Gastroesophageal sphincter (tissue), 4 donors: ENCODE measurements at places on chromosomes 7 and 10.

GRCh38 chr10:101451667-101452069 lies 97.7 kb downstream of the BTRC start:
- no peak for ATAC-seq
- H3K36me3 ChIP-seq, result no peaks in the 10 kb centered on the region
- H3K27me3 ChIP-seq, result no peaks in the 10 kb centered on the region

DNA sequence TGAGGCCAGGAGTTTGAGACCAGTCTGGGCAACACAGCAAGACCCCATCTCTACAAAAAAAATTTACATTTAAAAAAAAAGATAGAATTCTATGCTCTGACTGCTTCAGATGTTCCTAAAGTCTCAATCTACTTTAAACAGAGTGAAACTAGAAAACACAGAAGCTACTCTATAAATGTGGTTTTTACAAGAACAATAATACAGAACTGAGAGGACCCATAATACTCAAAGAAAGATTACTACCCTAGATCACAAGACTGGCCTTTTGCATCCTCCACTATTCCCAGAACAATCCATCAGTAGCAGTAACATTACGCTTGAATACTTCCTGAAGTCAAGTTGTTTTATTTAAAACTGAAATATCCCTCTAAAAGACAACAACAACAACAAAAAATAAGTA lies 119.4 kb downstream of the ZFAND4 start:
- H3K27ac ChIP-seq, result no peak overlapping the region
- no peak overlapping the region for H3K4me3 ChIP-seq
- H3K36me3 ChIP-seq, result peaks cover 8% of the 10 kb centered on the region

- no peak overlapping the region for H3K4me3 ChIP-seq
- H3K27me3 ChIP-seq, result no peaks in the 10 kb centered on the region
- ATAC-seq, result peak; percentile 3
- peaks cover under 1% of the 10 kb centered on the region for H3K36me3 ChIP-seq
- H3K27ac ChIP-seq, result peak overlapping the region; percentile 57
These were observed 45.0 kb downstream of the DENND2A start for GRCh38 chr7:140595468-140596092.

DNA sequence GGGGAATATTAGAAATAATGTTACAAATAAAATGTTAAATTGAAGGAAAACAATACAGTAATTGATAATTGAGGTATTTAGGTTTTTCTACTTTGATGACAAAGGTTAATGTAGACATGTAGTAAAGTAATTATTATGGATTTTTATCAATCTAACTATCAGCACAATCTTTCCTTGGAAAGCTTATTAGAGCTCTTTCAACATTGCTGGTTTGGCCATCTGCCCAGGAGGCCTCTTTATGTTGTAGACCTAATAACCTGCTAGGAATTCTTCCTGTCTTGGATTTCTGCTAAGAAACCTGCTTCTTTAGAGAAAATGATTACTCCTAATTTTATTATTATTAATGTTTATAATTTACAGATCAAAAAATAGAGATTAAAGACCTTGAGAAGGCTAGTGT lies 78.9 kb downstream of the CHRM2 start:
- H3K36me3 ChIP-seq, result no peaks in the 10 kb centered on the region
- H3K27me3 ChIP-seq, result no peaks in the 10 kb centered on the region
- H3K27ac ChIP-seq, result no peak overlapping the region
- peaks cover 7% of the 10 kb centered on the region for H3K4me1 ChIP-seq
- no peak overlapping the region for H3K4me3 ChIP-seq

DNA sequence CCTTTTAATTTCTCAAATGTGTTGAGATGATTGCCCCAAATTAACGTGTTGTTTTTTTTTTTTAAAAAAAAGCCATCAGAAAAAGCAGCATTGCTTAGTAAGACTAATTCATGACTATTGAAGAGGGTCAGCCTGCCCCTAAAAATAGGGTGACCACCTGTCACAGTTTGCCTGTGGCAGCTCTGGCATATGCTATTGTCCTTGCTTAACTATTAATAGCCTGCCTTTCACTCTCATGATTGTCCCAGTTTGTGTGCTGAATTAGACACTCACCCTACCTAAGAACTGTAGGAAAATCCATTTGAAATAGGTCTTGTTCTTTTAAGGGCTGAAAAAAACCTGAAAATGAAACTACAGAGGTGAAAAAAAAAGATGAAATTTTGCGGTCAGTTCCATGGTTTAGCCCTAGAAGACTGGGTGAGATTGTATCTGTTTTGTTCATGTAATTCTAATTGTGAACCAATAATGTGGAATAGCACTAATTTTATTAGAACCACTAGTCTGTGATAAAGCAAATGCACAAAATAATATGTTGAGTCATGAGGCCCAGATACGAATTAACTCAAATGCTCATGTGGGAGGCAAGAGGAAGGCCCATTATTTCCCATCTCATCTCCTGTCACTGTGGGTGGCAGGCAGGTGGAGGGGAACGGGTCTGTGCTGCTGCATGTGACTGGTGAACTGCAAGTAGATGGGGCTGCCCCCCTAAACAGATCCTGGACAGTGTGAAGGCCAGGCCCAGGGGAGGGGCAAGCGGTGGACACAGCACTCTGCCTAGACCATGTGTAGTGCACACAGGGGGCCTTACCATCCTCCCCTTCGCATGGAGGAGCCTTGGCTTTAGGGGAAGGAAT lies 265.4 kb upstream of the NFE2L3 start:
- no peaks in the 10 kb centered on the region for H3K36me3 ChIP-seq
- no peak overlapping the region for H3K27ac ChIP-seq
- no peak for ATAC-seq
- no peaks in the 10 kb centered on the region for H3K4me1 ChIP-seq

GRCh38 chr10:78947226-78947625 lies 121.5 kb upstream of the ZMIZ1 start:
- peaks cover 35% of the 10 kb centered on the region for H3K4me1 ChIP-seq
- no peaks in the 10 kb centered on the region for H3K27me3 ChIP-seq
- no peak overlapping the region for H3K4me3 ChIP-seq
- H3K36me3 ChIP-seq, result no peaks in the 10 kb centered on the region
- no peak for ATAC-seq

- no peak overlapping the region for H3K27ac ChIP-seq
- no peaks in the 10 kb centered on the region for H3K36me3 ChIP-seq
- no peaks in the 10 kb centered on the region for H3K4me1 ChIP-seq
- no peaks in the 10 kb centered on the region for H3K27me3 ChIP-seq
- ATAC-seq, result no peak
These were observed 131.8 kb upstream of the GRB10 start for GRCh38 chr7:50914460-50914859.

- no peak overlapping the region for H3K27ac ChIP-seq
- peaks cover 100% of the 10 kb centered on the region for H3K27me3 ChIP-seq
- no peak for ATAC-seq
- no peaks in the 10 kb centered on the region for H3K36me3 ChIP-seq
These were observed 7.0 kb downstream of the NAT16 start for GRCh38 chr7:101172854-101173751.

- H3K36me3 ChIP-seq, result no peaks in the 10 kb centered on the region
- H3K27ac ChIP-seq, result no peak overlapping the region
- no peaks in the 10 kb centered on the region for H3K27me3 ChIP-seq
- H3K4me3 ChIP-seq, result no peak overlapping the region
- H3K4me1 ChIP-seq, result peaks cover 14% of the 10 kb centered on the region
These were observed 144.5 kb downstream of the REEP3 start for GRCh38 chr10:63665670-63666134.

DNA sequence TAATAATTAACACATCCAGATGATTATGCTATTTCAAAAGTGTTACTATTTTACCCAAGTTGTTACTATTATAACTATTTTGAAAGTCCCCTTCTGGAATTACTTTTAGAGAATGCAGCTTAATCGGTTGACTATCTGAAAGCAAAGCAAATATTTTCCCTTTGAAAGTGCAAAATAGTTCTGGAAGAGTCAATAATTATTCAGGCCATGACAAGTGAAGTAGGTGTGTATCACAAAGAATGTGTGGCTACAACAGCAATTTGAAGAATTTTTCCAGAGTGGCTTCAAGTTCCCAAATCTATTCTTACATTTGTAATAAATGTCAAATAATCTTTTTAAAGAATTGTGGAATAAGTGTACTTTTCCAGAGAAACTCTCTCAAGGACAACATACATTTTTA lies 42.8 kb downstream of the RNLS start:
- H3K27me3 ChIP-seq, result no peaks in the 10 kb centered on the region
- no peak for ATAC-seq
- no peaks in the 10 kb centered on the region for H3K36me3 ChIP-seq
- H3K4me1 ChIP-seq, result no peaks in the 10 kb centered on the region
- no peak overlapping the region for H3K27ac ChIP-seq

DNA sequence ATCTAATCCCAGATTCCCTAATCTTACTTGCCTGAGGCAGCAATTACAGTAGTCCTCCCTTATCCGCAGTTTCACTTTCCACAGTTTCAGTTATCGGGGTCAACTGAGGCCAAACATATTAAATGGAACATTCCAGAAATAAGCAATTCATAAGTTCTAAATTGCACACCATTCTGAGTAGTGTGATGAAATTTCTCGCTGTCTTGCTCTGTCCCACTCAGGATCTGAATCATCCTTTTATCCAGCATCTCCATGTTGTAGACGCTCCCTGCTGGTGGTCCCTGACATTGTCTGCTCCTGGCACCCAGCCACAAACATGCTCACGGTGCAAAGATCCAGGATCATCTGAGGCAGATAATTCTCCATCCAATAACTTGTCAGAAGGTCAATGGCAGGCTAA lies 128.7 kb upstream of the CXCL12 start:
- no peaks in the 10 kb centered on the region for H3K27me3 ChIP-seq
- H3K36me3 ChIP-seq, result no peaks in the 10 kb centered on the region
- no peak overlapping the region for H3K27ac ChIP-seq
- H3K4me1 ChIP-seq, result no peaks in the 10 kb centered on the region
- no peak overlapping the region for H3K4me3 ChIP-seq
- ATAC-seq, result no peak

- peaks cover 3% of the 10 kb centered on the region for H3K27me3 ChIP-seq
- no peaks in the 10 kb centered on the region for H3K36me3 ChIP-seq
- H3K27ac ChIP-seq, result no peak overlapping the region
- H3K4me3 ChIP-seq, result no peak overlapping the region
- H3K4me1 ChIP-seq, result no peaks in the 10 kb centered on the region
These were observed 144.4 kb downstream of the PTPN20 start for GRCh38 chr10:47055386-47056246.

DNA sequence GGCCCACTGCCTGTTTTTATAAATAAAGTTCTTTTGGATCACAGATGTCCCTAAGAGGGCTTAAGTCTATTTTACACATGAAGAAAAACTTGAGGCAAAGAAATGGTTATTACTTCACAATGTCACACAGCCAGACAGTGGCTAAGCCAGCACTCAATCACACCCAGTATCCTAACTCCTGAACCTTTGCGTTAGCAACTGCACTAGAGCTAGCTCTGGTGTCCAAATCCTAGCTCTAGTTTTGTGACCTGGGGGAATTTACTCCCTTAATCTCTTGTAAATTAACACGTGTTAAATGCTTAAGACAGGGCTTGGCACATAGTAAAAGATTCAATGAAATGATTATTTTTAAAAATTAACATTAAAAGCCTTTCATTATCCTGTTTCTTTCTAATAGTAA lies 49.0 kb upstream of the TPK1 start:
- ATAC-seq, result no peak
- no peak overlapping the region for H3K4me3 ChIP-seq
- no peaks in the 10 kb centered on the region for H3K4me1 ChIP-seq

DNA sequence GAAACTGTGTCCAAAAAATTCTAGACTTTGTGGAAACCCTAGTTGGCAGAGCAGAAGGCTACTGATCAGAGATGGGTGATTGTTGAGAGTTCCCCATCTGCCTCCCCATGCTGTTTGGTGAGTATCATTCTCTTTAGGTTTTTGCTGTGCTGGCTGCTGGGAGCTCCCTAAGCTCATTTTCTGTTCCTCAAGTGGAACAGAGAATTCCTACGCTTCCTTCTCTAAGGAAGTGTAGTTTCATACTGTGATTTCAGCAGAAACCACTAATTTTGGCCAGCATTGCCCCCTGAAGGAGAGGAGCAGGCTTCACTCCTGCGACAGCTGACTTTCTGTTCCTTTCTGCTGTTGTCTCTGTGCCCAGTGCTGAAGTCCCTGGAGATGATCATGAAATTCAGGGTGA lies 355.3 kb upstream of the NPVF start:
- no peak overlapping the region for H3K4me3 ChIP-seq
- no peaks in the 10 kb centered on the region for H3K36me3 ChIP-seq
- no peaks in the 10 kb centered on the region for H3K4me1 ChIP-seq
- ATAC-seq, result no peak

DNA sequence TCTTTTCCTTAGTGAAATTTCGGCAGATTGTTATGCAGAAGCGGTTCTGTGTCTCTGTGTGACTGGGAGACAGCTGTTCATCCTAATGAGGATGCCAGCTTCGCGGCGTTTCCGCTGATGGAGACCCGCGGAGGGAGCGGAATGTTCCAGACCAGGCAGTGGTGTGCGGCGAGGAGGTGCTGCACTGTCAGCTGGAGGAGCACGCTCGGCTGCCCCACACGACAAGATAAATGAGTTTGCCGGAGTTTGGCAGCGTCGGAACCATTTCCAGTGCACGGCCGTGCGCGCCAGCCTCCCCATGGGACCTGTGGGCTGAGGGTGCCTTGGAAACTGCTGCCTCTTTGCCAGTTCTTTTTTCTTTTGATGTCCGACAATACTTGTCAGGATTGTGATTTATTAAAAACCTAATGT lies 64.6 kb downstream of the WDR37 start:
- H3K27me3 ChIP-seq, result no peaks in the 10 kb centered on the region
- H3K4me3 ChIP-seq, result no peak overlapping the region
- no peaks in the 10 kb centered on the region for H3K4me1 ChIP-seq
- no peak for ATAC-seq

- no peaks in the 10 kb centered on the region for H3K36me3 ChIP-seq
- peaks cover 31% of the 10 kb centered on the region for H3K27me3 ChIP-seq
- no peak overlapping the region for H3K27ac ChIP-seq
- peaks cover 6% of the 10 kb centered on the region for H3K4me1 ChIP-seq
These were observed 47.4 kb upstream of the TCERG1L start for GRCh38 chr10:131358741-131359442.

GRCh38 chr7:87581723-87582122 lies 19.0 kb downstream of the ABCB1 start:
- H3K4me3 ChIP-seq, result no peak overlapping the region
- no peaks in the 10 kb centered on the region for H3K27me3 ChIP-seq
- no peak overlapping the region for H3K27ac ChIP-seq
- H3K36me3 ChIP-seq, result peaks cover 9% of the 10 kb centered on the region
- H3K4me1 ChIP-seq, result no peaks in the 10 kb centered on the region

GRCh38 chr7:90005836-90006235 lies 148.4 kb upstream of the STEAP1 start:
- no peak for ATAC-seq
- no peak overlapping the region for H3K4me3 ChIP-seq
- no peaks in the 10 kb centered on the region for H3K27me3 ChIP-seq
- no peak overlapping the region for H3K27ac ChIP-seq

DNA sequence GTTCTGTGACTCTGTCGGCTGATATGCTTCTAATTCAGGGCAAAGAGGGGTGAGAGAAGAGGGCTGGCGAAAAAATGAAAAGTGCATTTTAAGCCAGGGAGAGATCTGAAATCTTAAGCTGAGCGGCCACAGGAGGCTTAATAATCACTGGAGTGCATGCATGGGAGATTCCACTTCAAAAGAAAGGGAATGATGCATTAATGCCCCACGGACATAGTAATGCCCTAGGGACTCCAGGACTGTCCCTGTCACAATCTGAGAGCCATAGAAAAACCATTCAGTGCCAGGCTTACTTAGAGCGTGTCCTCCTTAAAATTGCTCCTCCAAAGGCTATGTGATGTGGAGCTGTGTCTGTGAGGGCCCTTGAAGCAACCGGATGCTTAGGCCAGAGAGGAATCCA lies 75.1 kb downstream of the NHLRC2 start:
- no peak overlapping the region for H3K27ac ChIP-seq
- H3K4me1 ChIP-seq, result no peaks in the 10 kb centered on the region
- no peak overlapping the region for H3K4me3 ChIP-seq
- H3K27me3 ChIP-seq, result no peaks in the 10 kb centered on the region
